CD4-positive, alpha-beta T cell (primary cell): ENCODE measurements at places on chromosomes 1 and 21. TPM values are rescaled to one million over a fixed set of nuclear protein-coding genes. Genes with fewer than 3 reads are reported as not detected.
A peak's percentile ranks its signal among the peaks of the same experiment; 100 is the strongest.

- no peaks in the 10 kb centered on the region for H3K36me3 ChIP-seq
- peaks cover 1% of the 10 kb centered on the region for H3K27me3 ChIP-seq
- H3K4me1 ChIP-seq: no peaks in the 10 kb centered on the region
- H3K4me3 ChIP-seq: no peak overlapping the region
- no peak for DNase-seq
These were observed 105.9 kb downstream of the LAMC2 start for GRCh38 chr1:183291802-183292514.

CACNA1S gene
- not detected for total RNA-seq

- no peak for DNase-seq
- peaks cover 4% of the 10 kb centered on the region for H3K27me3 ChIP-seq
- no peak overlapping the region for H3K4me3 ChIP-seq
- H3K27ac ChIP-seq: no peak overlapping the region
These were observed 110.7 kb downstream of the SPATA46 start for GRCh38 chr1:162265983-162266382.

- no peak overlapping the region for H3K27ac ChIP-seq
- peaks cover 2% of the 10 kb centered on the region for H3K27me3 ChIP-seq
- no peak overlapping the region for H3K4me3 ChIP-seq
- H3K36me3 ChIP-seq: no peaks in the 10 kb centered on the region
- no peak for DNase-seq
- no peaks in the 10 kb centered on the region for H3K4me1 ChIP-seq
These were observed 46.6 kb downstream of the PLD5 start for GRCh38 chr1:242477944-242478343.

RGSL1 gene
- not detected for total RNA-seq

GRCh38 chr1:161791904-161792655, 26.0 kb downstream of the ATF6 start:
- H3K4me1 ChIP-seq: no peaks in the 10 kb centered on the region
- no peaks in the 10 kb centered on the region for H3K27me3 ChIP-seq
- H3K27ac ChIP-seq: no peak overlapping the region

DNA sequence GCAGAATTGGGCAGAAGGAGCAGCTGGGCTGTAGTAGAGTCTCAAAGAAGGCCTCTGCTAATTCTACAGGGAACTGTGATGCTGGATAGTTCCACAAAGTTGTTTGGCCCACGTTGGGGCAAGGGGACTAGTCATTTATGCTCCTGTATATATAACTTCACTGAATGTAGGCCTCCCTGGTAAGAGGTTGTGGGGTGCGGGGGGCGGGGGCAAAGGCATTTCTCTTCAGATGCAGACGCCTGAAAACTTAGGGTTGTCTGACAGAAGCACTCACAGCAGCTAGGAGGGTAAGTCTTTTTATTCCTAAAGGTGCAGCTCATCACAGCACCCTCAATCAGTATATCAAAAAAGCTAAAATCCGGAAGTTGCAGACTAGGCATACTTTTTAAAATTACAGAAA, 38.5 kb upstream of the DENND1B start:
- H3K4me1 ChIP-seq: no peaks in the 10 kb centered on the region
- no peaks in the 10 kb centered on the region for H3K36me3 ChIP-seq
- DNase-seq: no peak
- H3K4me3 ChIP-seq: no peak overlapping the region

GPR52 gene
- 1.1 TPM for total RNA-seq

GRCh38 chr1:18900303-18900841, 2.0 kb downstream of the ALDH4A1 start:
- H3K4me3 ChIP-seq: no peak overlapping the region
- no peak for DNase-seq
- H3K4me1 ChIP-seq: peaks cover 30% of the 10 kb centered on the region
- peaks cover 3% of the 10 kb centered on the region for H3K36me3 ChIP-seq

DNA sequence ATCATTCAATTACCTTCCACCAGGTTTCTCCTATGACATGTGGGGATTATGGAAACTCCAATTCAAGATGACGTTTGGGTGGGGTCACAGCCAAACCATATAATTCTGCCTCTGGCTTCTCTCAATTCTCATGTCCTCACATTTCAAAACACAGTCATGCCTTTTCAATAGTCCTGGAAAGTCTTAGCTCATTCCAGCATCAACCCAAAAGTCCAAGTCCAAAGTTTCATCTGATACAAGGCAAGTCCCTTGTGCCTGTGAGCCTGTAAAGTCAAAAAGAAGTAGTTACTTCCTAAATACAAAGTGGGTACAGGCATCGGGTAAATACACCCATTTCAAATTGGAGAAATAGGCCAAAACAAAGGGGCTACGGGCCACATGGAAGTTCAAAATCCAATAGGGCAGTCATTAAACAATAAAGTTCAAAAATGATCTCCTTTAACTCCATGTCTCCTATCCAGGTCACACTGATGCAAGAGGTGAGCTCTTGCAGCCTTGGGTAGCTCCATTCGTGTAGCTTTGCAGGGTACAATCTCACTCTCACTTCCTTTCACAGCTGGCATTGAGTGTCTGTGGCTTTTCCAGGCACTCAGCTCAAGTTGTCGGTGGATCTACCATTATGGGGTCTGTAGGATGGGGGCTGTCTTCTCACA, 112.9 kb downstream of the FCRL5 start:
- no peak overlapping the region for H3K4me3 ChIP-seq
- DNase-seq: no peak
- H3K4me1 ChIP-seq: no peaks in the 10 kb centered on the region
- no peak overlapping the region for H3K27ac ChIP-seq
- H3K36me3 ChIP-seq: no peaks in the 10 kb centered on the region

DNA sequence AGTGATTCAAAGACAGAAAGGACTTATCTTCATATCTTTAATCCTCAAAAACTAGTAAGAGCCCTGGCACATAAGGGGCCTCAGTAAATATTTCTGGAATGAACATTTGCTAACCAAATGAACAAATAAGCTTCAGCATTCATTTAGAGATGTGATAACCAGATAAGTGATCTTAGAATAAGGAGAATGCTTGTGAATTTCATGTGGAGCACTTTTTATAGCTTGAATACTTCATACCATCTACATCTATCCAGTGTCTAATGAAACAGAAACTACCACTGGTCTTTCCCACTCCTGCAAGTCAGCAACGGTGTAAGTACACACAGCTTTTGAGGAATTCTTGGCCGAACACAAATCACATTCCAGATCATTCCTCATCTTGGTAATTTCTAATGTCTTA, 38.5 kb downstream of the EDEM3 start:
- no peaks in the 10 kb centered on the region for H3K4me1 ChIP-seq
- peaks cover 97% of the 10 kb centered on the region for H3K36me3 ChIP-seq

MMP23B gene
- total RNA-seq: 3.7 TPM

ACTL8 gene
- not detected for total RNA-seq

- peak overlapping the region; percentile 32 for H3K4me3 ChIP-seq
- peaks cover 32% of the 10 kb centered on the region for H3K4me1 ChIP-seq
- no peaks in the 10 kb centered on the region for H3K36me3 ChIP-seq
- H3K27me3 ChIP-seq: peaks cover 6% of the 10 kb centered on the region
These were observed 18.4 kb upstream of the CDCA8 start for GRCh38 chr1:37673920-37674319.

GRCh38 chr1:16018749-16019643, 1.2 kb upstream of the HSPB7 start:
- no peak for DNase-seq
- no peaks in the 10 kb centered on the region for H3K36me3 ChIP-seq
- H3K27me3 ChIP-seq: no peaks in the 10 kb centered on the region
- no peak overlapping the region for H3K4me3 ChIP-seq
- H3K4me1 ChIP-seq: no peaks in the 10 kb centered on the region
- no peak overlapping the region for H3K27ac ChIP-seq

GRCh38 chr1:45848714-45849113, 45.3 kb downstream of the MAST2 start:
- no peak overlapping the region for H3K4me3 ChIP-seq
- H3K27ac ChIP-seq: no peak overlapping the region
- no peak for DNase-seq
- H3K36me3 ChIP-seq: no peaks in the 10 kb centered on the region
- no peaks in the 10 kb centered on the region for H3K4me1 ChIP-seq
- no peaks in the 10 kb centered on the region for H3K27me3 ChIP-seq

NUP210L gene
- total RNA-seq: 0.08 TPM

WNT2B gene
- total RNA-seq: 0.67 TPM

DNA sequence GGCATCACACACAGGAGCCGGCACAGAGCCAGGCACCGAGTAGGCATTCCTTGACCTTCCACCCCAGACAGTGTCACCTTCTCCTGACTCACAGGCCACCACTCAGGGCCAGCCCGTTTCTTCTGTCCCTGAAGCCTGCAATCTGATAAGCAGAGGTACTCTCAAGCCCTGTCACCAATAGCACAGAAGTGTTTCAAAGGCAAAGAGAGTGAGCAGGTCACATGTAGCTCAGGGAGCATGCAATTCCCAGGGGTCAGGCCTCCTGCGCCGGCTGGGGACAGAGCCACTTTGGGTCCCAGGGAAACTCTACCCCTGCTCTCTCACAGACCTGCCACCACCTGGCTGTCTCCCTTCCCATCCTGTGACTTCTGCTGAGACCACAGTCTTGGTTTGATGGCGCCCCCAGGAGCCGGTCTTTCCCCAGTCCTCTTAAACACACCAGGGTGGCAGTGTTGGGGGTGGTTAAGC, 13.2 kb downstream of the CAPN9 start:
- no peaks in the 10 kb centered on the region for H3K4me1 ChIP-seq
- DNase-seq: no peak

DNA sequence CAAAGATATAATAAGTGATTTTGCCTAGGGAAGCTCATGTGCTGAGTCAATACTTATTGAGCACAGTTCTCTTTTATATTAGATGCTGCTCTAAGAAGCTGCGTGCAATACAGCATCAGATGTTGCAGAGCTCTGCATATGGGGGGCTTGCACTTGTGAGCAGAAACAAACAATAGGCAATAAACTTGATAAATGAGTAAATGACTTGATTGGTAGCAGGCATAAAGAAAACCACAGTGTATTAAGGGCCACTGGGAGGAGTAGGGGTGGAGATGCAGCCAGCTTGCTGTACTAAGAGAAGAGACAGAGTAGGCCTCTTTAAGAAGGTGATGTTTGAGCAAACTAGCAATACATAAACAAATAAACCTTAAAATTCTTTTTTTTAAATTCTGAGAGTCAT, 598.5 kb upstream of the ADAMTS5 start:
- no peak overlapping the region for H3K4me3 ChIP-seq
- H3K27me3 ChIP-seq: no peaks in the 10 kb centered on the region
- H3K4me1 ChIP-seq: no peaks in the 10 kb centered on the region
- no peaks in the 10 kb centered on the region for H3K36me3 ChIP-seq
- DNase-seq: no peak

DNA sequence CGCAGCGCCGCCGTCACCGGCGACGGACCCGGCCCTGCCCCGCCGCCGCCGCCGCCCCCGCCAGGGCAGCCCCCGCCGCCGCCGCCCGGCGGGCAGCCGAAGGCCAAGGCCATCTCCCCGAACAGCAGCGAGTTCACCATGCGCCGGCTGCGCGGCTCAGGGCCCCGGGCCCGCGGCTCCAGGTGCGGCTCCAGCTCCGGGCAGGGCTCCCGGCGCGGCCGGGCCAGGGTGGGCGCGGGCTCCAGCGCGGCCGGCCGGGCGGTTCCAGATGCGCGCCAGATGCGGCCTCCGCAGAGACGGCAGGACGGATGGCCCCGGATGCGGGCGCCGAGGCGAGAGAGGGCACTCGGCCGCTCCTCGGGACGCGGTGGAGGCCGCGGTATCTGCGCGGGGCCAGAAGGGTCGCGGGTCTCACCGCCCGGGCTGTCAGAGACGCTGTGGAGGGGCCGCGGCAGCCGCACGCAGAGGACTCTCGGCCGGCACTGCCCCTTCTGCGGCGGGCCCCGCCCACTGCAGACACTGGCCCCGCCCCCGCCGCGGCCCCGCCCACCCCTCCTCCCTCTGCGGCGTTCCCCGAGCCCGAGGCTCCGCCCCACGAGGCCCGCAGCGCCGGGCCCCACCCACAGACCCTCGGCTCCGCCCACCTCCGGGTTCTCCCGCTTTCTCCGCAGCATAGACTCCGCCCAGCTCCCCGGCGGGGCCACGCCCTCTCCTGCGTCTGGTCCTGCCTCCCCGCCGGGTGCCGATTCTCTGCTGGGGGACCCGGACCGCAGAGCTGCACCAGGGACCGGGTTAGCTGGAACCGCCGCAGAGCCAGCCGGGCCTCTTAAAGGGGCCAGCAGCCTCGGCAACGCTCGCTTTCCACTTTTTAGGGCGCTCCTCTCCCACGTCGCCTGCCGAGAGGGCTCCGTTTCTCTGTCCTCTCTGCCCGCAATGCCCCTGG, at the start of gene IFFO2:
Gene IFFO2, minus strand, starts transcription at position 484 of the 943 bp plus-strand sequence. Its CDS starts 344 bp downstream, at position 140.
- H3K36me3 ChIP-seq: peaks cover 4% of the 10 kb centered on the region
- no peak within 1 kb of the TSS for H3K27ac ChIP-seq
- peak within 1 kb of the TSS; percentile 83 for H3K4me3 ChIP-seq
- DNase-seq: peak; percentile 97
- H3K4me1 ChIP-seq: peaks cover 60% of the 10 kb centered on the region

DNA sequence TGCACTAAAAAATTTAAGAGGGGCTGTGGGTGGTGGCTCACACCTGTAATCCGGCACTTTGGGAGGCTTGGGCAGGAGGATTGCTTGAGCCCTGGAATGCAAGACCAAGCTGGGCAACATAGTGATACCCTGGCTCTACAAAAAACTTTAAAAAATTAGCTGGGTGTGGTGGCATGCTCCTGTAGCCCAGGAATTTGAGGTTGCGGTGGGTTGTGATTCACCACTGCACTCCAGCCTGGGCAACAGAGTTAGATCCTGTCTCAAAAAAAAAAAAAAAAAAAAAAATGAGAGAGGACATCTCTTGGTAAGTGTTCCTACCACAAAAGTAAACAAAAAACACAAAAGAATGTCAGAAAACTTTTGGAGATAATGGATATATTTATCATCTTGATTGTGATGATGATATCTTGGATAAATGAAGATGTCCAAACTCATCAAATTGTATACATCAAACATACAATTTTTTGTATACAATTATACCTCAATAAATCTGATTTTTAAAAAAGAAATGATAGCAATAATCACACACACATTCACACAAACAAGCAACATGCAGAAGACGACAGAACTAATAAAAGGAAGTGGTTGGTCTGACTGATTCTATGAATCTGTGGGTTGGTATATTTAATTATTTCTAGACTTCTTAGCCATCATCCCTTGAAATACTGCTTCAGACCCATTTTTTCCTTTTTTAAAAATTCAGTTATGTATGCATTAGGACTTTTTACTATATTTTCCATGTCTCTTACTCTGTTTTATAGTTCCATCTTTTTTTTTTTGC, 465.9 kb downstream of the PLA2G4A start:
- H3K4me1 ChIP-seq: no peaks in the 10 kb centered on the region
- no peak overlapping the region for H3K4me3 ChIP-seq
- H3K27me3 ChIP-seq: no peaks in the 10 kb centered on the region
- DNase-seq: no peak
- H3K27ac ChIP-seq: no peak overlapping the region

PADI3 gene
- total RNA-seq: not detected

- no peak overlapping the region for H3K27ac ChIP-seq
- peaks cover 2% of the 10 kb centered on the region for H3K27me3 ChIP-seq
- no peaks in the 10 kb centered on the region for H3K4me1 ChIP-seq
These were observed 32.1 kb downstream of the SH3BP5L start for GRCh38 chr1:248793592-248793991.

GRCh38 chr1:46673749-46674182, 2.1 kb downstream of the TEX38 start:
- peaks cover 23% of the 10 kb centered on the region for H3K36me3 ChIP-seq
- DNase-seq: no peak
- H3K4me1 ChIP-seq: peaks cover 12% of the 10 kb centered on the region
- no peaks in the 10 kb centered on the region for H3K27me3 ChIP-seq
